Left ventricle myocardium inferior (tissue), 1 donor: ENCODE measurements at places on chromosomes 3 and 15. TPM values are rescaled to one million over a fixed set of nuclear protein-coding genes. Genes with fewer than 3 reads are reported as not detected.

DNA sequence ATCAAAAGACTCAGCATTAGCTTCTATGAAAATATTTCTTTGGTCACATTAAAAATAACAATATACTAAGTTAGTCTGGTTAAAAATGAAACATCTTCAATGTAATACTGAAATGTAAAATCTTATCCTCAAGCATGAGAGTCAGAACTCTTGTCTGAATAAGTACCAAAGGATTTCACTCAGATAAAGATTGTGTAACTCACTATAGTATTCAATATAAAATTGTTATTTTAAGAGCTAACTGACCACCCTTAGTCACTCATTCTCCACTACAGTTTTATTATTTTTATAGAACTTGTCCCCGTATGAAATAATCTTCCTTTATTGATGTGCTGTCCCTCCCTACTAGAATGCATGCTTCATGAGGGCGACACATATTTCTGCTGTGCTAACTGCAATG, 426.3 kb downstream of the MECOM start:
- DNase-seq = no peak

DNA sequence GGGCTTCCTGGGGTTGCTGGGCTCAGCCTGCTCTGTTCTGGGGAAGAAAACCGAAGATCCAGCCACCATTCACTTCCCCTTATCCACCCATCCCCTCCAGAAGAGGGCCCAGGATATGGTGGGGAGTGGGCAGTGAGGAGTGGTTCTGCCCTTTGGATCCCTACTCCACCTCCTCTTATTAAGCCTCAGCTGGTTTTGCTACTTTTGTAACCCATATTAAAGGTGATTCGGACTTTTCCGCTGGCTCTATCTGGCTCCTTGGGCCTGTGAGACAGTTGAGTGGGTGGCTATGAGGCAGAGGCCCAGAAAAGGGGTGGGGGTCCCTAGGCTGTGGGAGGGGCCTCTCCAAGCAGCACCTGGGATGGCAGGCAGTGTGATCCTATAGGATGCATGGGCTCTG, 33.8 kb downstream of the NBEAL2 start:
- no peak for DNase-seq

GRCh38 chr15:81789403-81789802, 256.4 kb downstream of the MEX3B start:
- no peak for DNase-seq

DNA sequence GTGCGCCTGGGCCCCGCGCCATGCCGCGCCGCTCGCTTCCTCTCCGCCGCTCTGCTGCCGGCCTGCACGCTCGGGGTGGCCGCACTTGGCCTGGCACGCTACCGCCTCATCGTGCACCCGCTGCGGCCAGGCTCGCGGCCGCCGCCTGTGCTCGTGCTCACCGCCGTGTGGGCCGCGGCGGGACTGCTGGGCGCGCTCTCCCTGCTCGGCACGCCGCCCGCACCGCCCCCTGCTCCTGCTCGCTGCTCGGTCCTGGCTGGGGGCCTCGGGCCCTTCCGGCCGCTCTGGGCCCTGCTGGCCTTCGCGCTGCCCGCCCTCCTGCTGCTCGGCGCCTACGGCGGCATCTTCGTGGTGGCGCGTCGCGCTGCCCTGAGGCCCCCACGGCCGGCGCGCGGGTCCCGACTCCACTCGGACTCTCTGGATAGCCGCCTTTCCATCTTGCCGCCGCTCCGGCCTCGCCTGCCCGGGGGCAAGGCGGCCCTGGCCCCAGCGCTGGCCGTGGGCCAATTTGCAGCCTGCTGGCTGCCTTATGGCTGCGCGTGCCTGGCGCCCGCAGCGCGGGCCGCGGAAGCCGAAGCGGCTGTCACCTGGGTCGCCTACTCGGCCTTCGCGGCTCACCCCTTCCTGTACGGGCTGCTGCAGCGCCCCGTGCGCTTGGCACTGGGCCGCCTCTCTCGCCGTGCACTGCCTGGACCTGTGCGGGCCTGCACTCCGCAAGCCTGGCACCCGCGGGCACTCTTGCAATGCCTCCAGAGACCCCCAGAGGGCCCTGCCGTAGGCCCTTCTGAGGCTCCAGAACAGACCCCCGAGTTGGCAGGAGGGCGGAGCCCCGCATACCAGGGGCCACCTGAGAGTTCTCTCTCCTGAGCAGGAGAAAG, 951 bp downstream of the GPR62 start:
- peak; percentile 58 for DNase-seq

- no peak for DNase-seq
Observed at GRCh38 chr3:53708001-53708621, 138.1 kb downstream of the CHDH start.

GRCh38 chr15:44722011-44722410, 10.7 kb downstream of the B2M start:
- no peak for DNase-seq

GRCh38 chr3:83048556-83048955, 1287.1 kb upstream of the GBE1 start:
- no peak for DNase-seq

- no peak for DNase-seq
Observed at GRCh38 chr3:43217633-43218032, 68.7 kb upstream of the SNRK start.

GRCh38 chr3:128906804-128907525, 27.5 kb downstream of the ACAD9 start:
- DNase-seq = no peak

GRCh38 chr3:71453822-71454511, 129.6 kb downstream of the FOXP1 start:
- DNase-seq = no peak

DNA sequence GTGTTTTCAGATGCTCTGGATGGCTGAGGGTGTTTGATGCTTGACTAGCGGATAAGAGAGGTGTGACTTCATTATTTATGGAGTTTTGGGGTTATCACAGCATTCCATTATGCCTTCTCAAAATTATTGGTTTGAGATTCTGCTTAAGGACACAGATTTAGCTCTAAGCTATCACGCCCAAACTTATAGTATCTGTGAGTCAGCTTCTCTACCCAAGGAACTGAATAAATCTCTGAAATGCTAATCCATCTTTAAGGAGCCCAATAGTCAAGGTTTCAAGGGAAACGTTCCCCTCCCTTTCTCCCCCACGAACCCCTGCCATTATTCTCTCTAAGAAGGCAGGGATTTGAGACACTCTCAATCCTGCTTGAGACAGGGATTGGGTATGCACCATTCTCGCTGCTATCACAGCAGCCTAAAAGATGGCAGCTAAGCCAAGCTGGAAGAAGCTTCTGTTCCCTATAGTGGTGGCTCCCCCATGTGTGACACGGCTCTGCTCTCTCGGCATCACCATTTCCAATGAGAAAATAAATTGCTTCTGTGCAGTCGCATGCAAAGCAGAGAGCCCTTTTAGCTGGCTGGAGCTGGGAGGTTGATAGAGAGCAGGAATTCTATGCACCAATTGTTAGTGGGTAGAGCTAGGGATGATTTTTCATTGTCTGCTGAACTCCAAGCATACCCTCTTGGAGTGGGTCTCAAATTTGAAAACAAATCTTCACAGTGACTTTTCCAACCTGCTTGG, 151.1 kb downstream of the IL20RB start:
- DNase-seq = no peak

GRCh38 chr3:137468446-137468845, 295.7 kb upstream of the SOX14 start:
- no peak for DNase-seq

CKMT1A gene
- not detected for total RNA-seq

GOLGA8R gene
- total RNA-seq = 3.5 TPM

LRRC49 gene
- total RNA-seq = 86.6 TPM
